NCI-H1417 (cell line): ENCODE measurements at places on chromosomes 4 and X.

- DNase-seq = peak; percentile 85
Observed at GRCh38 chrX:25156323-25156722, 140.6 kb upstream of the ARX start.

DNA sequence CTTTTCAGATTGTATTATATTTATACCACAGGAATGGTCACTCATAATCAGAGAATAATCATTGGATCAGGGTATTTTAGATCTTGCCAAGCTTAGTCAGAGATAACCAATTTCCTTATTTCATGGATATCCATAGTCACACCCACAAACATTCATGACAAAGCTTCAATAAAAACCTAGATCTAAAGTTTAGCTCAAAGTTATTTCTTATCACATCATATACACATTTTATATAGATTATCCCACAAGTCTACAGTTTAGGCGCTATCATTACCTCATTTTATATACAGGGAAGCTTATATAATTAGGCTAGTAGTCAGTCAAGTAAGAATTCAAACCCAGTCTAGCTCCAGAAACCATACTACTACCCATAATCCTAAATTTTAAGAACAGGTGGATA lies 82.3 kb downstream of the SLC10A7 start:
- no peak for DNase-seq

DNA sequence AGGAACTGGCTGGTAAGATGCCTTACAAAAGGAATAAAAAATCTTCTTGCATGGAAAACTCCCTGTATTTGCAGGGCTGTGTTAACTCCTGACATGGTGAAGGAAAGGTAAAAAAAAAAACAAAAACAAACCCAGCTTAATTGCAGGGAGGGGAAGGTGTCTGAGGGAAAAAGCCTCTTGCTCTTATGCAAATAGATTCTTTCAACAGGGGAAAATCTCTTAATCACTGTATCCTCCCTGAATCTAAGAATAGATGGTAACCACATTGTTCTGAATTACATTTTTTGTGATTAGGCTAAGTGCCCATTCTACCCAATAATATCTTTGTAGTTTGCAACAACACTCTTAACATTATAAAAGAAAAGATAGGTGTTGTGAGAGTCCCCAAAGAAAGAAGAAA lies 172.6 kb downstream of the RBM46 start:
- no peak for DNase-seq

DNA sequence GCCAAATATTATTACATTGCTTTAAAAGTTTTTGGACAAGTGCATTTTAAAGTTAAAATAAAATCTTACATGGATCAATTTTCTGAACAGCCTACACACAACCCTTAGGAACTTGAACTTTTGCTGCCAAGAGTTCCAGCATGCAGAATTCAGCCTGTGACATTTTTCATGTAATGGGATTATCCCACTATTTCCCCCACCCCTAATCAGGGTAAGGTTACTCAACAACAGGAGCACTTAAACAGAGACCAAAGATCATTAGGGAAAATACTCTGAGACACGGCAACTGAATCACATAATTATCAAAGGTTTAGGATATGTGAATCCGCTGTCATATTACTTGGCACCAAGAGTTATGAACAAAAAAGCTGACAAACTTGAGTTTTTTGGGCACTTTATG lies 47.2 kb downstream of the IQCM start:
- no peak for DNase-seq

DNA sequence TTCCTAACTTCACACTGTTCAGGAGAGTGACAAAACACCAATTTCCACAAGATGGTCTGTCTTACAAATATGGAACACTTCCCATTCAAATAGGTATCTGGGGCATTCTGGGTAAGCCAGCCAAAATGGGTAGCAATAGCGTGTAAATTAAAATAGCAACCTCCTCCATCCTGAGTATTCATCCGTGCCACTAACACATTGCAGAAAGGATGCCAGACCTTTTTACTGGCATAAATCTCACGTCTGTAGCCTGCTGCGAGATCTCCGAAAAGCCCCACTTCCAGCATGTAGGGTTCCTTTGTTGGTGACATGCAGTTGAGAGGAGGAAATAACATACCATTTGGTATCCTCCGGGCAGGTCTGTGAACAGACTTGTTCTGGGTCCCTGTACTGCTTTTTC lies 52.7 kb upstream of the RAI2 start:
- no peak for DNase-seq

GRCh38 chrX:75115707-75116413 lies 40.2 kb downstream of the ABCB7 start:
- no peak for DNase-seq

DNA sequence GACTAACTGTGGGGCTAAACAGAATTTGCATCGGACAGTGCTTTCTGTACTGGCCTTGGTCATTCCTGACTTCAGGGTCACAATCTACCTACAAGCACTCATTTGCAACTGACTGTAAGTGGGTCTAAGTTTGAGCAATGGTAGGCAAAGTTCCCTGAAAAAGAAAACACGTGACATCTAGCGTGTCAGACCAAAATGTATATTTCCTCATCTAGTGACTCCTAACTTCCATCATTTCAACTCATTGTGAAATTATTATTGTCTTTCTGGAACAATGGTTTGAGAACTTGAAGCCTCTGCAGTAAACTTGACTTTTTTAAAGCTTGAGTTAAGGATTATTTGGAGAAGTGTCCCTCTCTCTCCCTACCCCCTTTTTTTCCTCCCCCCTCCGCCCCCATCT lies 113.6 kb downstream of the MID1 start:
- no peak for DNase-seq

DNA sequence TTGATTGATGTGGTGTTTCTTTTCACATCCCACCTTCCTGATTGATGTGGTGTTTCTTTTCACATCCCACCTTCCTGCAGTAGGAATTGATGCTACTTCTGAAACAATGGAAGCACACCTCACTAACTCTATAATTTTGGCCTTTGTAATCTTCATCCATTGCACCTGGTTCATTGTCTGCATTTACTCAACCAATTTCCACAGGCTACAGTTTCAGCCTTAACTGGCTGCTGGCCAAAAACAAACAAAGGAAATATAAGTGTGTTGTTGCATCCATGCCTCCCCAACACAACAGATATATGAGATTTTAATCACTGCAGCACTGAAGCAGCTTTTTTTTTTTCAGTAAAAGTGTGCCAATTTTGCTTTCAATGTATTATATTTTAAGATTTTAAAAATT lies 867.6 kb upstream of the PCDH7 start:
- peak; percentile 63 for DNase-seq

GRCh38 chr4:41455206-41455605 lies 82.8 kb upstream of the LIMCH1 start:
- DNase-seq = peak; percentile 53

GRCh38 chr4:5798462-5798861 lies 87.5 kb downstream of the EVC start:
- DNase-seq = no peak

- no peak for DNase-seq
Observed at GRCh38 chr4:57850141-57850540, 740.0 kb upstream of the IGFBP7 start.
